ENCODE measurements at places on chromosomes 11 and 22. TPM values are rescaled to one million over a fixed set of nuclear protein-coding genes. Genes with fewer than 3 reads are reported as not detected.

The APOL6 gene
- total RNA-seq, result 34.1 TPM

DNA sequence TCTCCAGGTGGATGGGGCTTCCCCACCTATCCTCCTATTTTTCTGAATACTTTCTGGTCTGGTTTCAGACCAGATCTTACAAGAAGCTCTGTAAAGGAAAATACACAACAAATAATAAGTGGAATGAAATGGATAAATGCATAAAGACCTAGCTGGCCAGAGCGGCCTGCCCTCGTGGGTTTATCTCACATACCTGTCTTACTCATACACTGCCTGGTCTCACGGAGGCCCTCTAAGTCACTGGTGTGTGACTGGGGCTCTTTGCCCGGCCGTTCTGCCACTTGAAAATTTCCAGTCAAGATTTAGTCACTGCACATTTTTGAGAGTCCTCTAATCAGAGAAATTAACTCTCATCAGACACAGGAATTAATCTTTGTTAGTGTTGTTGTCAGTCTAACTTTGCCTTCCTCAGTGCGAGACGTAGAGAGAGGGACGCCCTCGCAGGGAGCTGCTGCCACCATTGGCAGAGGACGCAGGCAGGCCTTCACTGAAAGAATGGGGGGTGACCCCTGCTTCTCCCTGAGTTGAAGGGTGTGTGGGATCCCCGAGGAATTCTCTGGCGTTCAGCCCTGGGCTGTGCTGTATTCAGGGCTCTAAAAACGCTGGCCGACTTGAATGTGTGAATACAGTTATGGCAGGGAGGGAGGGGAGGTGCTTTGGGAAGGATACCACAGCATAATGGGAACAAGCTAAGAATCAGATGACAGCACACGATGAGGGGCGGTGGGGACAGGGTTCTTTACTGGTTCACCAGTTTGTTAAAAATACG lies 46.3 kb upstream of the CADM1 start:
- no peak for DNase-seq

The LYVE1 gene
- 34.5 TPM for total RNA-seq

GRCh38 chr22:42308892-42309468 lies 38.5 kb upstream of the TCF20 start:
- no peak for DNase-seq

- no peak for DNase-seq
Measured at GRCh38 chr11:71211631-71212030, 40.7 kb downstream of the SHANK2 start.

DNA sequence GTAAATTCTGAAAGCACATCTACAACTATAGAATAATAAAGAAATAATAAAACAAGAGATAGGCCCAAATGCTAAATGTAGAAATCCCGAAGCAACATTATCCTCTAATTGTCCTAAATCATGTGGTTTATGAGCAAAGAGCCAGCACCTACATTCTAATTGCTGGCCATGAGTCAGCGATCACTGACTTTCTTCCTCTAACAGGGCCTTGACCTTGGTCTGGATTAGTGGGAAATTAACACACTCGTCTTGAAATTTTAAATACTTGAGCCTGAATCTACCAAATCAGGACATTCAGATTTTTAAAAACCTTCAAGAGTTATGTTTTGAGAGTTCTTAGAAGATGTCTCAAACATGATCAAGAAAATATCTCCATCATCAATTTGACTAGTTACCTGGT lies 727.6 kb downstream of the METTL15 start:
- no peak for DNase-seq

The CYB5R2 gene
- 20.7 TPM for total RNA-seq

The BTBD10 gene
- total RNA-seq, result 23.1 TPM

The DKK3 gene
- total RNA-seq, result 35.5 TPM

- no peak for DNase-seq
Measured at GRCh38 chr11:111823131-111823530, 48.2 kb downstream of the ALG9 start.

GRCh38 chr22:19710020-19710768 lies 4.1 kb upstream of the SEPTIN5 start:
- no peak for DNase-seq

The OR8B3 gene
- not detected for total RNA-seq

The NELL1 gene
- total RNA-seq, result not detected

The SDHD gene
- total RNA-seq, result 64.9 TPM

- DNase-seq, result no peak
Measured at GRCh38 chr11:83715927-83716535, 429.9 kb upstream of the CCDC90B start.

The CARD16 gene
- 11.0 TPM for total RNA-seq
